ENCODE measurements at places on chromosomes 11 and 22.

DNA sequence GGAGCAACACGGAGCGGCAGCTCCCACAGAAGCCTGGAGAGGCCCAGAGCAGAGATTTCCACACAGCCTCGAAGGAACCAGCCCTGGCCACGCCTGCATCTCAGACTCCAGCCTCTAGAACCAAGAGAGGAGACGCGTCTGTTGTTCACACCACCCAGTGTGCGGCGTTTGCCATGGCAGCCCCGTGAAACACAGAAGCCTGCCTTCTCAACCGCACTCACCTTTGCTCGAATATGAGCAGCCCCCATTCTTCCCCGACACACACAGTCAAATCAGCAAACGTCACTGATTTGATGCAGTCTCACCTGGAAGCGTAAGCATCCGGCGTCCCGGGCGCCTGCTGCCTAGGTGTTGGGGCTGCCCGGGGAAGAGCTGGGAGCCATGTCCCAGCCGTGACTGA lies 14.2 kb upstream of the TALDO1 start:
- no peak for DNase-seq

GRCh38 chr22:29587938-29588699 lies 7.2 kb upstream of the NIPSNAP1 start:
- DNase-seq: peak; percentile 88

GRCh38 chr11:73333640-73334383 lies 25.7 kb downstream of the ARHGEF17 start:
- no peak for DNase-seq

DNA sequence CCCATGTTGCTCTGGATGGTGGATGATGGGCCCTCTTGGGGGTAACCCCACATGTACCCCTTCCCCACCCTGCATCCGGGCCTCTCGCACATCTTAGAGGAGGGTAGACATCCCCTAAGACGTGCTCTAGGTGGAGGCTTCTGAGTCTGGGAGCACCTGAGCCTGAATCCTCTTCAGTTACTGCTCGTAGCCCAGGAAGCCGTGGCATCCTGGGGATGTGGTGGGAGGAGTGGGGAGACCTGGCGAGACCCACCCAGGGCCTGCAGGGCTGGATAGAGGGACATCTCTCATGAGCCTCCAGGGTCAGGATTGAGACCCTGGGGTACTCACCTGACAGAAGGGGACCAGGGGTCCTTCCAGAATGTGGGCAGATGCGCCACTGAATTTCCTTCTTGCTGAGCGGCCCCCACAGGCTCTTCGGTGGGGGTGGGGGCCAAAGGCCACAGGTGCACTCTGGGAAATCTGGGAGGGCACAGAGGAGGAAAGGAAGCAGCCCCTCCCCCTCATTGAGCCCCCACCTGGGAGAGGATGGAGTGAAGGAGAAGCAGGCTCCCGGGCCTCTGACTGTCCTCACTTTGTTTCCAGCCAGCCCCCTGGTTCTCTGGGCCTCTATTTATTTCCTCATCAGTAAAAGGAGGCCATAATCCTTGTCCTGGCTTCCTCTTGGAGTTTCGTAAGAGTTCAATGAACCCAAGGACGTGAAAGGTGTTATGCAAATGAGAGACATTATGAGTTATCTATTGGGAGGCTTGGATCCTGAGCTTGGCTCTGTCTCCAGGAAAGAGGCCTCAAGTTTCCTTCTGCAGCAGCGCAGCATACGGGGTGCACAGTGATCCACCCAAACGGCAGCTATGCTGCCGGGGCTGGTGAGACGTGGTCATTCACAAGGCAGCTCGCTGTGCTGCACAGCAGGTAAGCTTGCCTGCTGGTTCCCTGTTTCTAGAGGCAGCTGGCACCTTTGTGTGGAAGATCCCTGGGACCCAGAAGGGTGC lies 31.2 kb downstream of the KCNJ4 start:
- no peak for DNase-seq

DNA sequence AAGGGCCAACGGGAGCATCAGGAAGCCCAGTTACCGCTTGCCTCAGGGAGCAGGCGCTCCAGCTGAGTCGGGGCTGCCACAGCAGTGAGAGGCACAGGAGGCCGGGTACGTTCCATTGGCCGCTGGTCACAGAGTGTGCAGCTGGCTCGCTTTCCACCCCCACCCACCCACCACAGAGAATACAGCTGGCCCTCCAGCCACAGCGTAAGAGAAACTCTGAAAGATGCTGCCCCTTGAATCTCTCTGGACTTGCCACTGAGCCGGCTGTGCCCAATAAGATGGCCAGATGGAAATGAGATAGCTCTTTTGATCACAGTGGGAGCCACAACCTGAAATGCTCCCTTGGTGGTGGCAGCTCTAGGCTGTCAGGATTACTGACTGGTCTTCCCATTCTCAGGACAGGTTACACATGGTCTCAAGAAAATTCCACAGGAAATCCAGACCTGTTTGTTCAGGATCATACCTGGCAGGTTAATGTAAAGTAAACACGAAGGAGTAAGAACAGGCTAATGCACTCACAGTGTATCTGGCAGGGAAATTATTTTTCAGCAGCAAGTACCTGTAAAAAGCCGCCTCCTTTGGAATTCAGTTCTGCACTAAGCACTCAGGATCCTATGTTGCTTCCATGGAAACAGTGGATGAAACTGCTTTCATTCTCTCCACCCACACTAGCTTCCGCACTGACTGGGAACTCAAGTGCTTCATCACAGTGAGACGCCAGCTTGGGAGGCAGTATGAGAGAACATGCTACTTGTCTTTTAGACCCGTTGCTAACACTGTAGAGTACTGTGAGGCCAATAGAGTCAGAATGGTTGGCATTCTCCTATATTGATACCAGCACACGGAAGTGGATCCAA lies 16.5 kb downstream of the SIAE start:
- no peak for DNase-seq

DNA sequence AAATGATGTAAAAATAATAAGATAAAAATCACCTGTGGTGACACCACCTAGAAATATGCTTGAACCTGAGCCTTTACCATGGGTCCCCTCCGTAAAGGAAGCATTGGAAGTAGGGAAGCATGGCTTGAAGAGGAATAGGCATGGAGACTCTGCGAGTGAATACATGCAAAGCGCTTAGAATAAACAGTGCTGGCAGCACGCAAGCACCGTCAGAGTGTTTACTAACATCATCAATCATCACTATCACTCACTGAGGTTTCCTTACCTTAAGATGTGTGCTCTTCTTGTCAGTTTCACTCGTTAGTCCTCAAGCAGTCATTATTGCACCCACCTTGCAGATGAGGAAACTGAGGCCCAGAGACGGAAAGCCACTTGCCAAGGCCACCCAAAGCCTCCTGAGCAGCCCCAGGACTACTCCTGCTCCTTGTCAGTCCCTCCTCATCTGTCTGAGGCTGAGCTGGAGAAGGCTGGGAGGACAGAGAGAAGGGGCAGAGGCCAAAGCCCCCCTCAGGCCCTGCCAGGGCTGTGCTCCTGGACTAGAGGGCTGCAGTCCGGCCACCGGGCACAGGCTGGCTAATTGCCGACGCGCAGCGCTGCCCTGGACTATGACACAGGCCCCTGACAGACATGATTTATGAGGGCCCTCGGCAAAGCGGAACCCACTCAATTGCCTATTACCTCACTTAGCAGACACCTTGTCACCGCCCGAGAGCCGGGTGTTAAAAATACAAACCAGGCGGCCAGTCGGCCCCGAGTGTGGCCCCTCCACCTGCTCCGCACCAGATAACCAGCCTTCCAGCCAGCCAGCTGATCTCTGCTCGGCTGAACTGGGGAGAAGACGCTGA lies 168.9 kb downstream of the MN1 start:
- no peak for DNase-seq

DNA sequence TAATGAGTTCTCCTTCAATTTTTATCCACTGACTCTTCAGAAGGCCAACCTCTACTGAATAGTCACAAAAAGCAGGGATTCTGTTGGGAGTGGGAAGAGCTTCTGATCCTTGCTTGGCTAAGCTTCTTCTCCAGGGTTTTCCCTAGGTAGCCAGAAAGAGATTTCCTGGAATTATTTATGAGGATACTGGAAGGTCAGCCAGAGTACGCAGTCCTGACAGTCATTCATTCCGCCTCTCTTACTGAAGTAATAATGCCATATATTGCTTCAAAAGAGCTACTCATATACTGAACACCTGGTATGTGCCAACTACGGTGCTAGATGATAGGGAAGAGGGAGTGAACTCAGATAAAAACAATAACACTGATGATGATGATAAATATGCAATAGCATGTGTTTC lies 116.1 kb downstream of the CCDC34 start:
- no peak for DNase-seq

- peak; percentile 13 for DNase-seq
Measured at GRCh38 chr22:32413719-32414118, 1.7 kb upstream of the RTCB start.

- DNase-seq: peak; percentile 18
Measured at GRCh38 chr22:42437488-42438292, 5.5 kb upstream of the NFAM1 start.

DNA sequence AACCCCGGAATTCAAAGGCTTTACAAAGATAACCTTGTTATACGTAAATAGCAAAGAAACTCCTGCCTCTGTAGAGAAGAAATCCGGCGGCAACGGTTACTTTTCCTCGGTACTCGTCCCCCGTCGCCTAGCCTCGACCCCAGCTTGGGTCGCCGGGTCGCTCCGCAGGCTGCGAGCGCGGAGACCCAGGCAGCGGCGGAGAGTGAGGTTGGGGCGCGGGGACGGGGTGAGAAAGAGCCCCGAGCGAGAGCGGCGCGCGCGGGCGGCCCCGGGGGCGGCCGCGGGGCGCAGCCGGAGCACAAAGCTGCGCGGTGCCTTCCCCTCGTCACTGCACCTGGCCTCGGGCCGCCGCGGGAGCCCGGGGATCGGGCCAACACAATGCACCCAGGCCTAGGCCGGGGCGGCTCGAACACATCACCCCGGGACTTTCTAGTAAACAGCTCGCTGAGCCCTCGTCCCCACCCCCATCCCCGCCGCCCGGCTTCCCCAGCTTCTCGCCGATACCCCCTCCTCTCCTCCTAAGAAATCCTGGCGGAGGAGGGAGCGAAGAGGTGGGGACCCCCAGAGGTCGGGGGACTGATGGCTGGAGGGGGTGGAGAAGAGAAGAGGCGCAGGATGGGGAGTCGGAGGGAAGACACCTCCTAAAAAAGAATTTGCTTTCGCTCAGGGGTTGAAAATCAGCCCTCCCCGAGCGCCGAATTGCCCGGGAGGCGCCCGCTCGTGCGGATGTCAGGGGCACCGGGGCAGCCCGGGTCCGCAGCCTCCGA lies 845 bp downstream of the MPPED2 start:
- no peak for DNase-seq

GRCh38 chr22:47290706-47291430 lies 528.4 kb downstream of the TBC1D22A start:
- DNase-seq: no peak

DNA sequence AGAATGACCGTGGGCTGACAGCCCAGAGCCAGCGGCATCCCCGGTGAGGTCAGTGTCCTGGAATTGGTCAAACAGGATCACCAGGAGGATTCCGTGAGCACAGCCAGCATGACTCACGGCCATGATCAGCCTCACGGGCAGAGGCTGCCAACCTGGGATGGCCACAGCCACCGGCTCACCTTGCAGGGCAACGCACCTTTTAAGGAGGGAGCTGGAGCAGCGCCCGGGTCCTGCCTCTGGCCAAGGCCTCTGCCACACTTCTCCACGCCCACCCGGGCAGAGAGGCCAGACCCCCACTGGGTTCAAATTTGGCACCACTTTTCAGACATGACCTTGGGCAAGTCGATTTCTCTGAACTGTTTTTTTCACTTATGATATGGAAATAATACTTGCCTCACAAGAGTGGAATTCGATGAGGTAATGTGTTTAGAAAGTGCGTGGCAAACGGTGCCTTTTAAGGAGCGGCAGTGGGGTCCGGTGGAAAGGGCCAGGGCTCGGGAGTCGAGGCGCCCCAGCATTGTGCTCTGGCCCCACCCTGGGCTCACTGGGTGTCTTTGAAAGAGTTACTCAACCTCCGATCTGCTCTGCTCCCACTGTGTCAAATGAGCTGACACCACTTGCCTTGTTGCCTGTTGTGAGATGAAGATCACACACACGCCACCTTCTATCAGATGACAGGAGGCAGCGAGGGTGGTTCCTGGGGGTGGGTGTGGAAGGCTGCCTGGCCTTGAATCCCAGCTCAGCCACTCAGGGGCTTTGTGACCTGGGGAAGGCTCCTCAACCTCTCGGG lies 16.0 kb downstream of the TXN2 start:
- DNase-seq: peak; percentile 79

- no peak for DNase-seq
Measured at GRCh38 chr11:35146074-35146521, 7.1 kb downstream of the CD44 start.

DNA sequence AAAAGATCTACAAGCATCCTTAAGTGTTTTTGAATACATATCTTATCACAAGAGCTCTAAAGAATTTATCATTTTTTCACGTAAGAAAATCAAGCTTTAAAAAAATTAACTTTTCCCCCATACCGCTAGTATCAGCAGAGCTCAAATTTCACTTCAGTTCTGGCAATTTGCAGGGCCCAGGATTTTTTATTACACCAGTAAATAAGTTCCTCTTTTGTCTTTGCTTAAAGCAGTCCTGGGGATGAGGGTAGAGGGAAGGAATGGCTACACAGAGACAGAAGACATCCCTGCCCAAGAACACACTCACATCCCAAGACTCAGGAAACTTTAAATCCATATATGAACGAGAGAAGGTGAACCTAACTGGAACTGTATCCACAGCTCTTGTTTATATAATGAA lies 22.6 kb upstream of the SORL1 start:
- no peak for DNase-seq

DNA sequence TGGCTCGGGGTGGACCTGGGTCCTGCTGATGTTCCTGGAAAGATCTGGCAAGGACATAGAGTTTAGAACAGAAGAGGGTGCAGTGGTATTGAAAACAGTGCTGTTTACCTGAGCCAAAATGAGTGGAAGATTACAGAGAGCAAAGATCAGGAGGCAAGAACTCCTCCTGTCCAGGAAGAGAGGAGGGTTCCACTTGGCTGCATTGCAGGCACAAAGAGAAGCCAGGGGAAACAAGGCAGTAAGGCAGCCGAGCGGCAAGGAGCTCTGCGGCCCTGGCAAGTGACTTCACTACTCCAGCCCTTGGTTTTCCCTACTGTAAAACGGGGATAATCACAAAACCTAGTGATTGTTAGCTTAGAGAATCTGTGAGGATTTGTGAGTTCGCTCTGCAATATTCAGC lies 3.7 kb upstream of the PACSIN2 start:
- DNase-seq: no peak

DNA sequence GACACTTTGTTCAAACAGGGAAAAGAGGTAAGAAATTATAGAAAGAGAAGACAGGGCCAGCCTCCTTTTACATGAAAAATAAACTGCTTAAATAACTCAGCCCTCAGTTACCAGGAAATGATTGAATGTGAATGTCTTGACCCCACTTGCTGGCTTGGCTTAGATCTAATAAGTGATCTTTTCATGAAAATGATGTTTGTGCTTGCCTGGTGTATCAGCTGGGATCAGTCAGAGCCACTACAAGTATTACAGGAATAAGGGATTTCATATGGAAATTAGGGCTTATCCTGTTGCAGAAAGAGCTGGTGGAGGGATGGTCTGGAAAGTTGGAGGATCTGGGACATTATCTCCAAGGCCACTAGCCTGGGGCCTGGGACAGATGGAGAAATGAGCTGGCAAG lies 51.8 kb downstream of the COMMD9 start:
- no peak for DNase-seq

GRCh38 chr11:73018856-73019255 lies 123.3 kb downstream of the FCHSD2 start:
- DNase-seq: no peak

GRCh38 chr22:36238373-36239149 lies 766 bp downstream of the APOL2 start:
- DNase-seq: no peak

Measured in AG10803 (cell line).